Daoy (cell line): ENCODE measurements at places on chromosomes 12 and 14. TPM values are rescaled to one million over a fixed set of nuclear protein-coding genes. Genes with fewer than 3 reads are reported as not detected.

DNA sequence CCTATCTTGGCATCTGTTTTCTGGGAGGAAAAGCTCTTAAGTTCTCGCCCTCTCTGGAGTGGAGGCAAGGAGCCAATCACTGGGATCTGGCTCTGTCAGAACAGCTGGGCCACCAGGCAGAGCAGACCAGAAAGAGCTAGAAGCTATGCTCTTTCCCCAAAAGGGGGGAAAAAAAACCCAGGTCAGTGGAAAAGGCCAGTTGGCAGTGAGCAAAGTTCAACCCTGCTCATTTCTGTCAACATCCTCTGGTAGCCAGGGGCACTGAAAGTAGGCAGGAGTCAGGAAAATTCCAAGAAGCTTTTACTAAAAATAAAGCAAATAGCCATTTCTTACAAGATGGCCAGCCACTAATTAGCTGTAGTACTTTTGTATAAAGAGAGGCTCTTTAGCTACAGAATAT is 36.6 kb upstream of the PAX9 start:
- no peak for DNase-seq

GRCh38 chr12:38662829-38663228 is 242.6 kb downstream of the CPNE8 start:
- no peak for DNase-seq

- DNase-seq = no peak
These were observed 17.6 kb downstream of the ANKRD9 start for GRCh38 chr14:102491786-102492530.

DNA sequence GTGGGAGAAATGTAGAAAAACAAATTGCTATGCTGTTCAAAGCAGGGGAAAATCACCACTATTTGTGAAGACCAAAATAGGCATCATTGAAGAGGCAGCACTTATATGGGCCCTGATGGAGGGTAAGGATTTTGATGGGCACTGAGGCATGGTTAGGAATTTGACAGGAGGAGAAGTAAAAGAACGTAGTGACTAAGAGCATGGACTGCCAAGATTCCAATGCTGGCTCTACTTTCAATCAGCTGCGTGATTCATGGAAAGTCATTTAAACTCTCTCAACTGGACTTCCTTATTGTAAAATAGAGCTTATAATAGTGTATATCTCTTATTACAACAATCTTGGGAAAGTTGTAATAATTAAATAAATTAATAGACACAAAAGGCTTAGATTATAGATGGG is 267.7 kb upstream of the G2E3 start:
- peak; percentile 63 for DNase-seq

DNA sequence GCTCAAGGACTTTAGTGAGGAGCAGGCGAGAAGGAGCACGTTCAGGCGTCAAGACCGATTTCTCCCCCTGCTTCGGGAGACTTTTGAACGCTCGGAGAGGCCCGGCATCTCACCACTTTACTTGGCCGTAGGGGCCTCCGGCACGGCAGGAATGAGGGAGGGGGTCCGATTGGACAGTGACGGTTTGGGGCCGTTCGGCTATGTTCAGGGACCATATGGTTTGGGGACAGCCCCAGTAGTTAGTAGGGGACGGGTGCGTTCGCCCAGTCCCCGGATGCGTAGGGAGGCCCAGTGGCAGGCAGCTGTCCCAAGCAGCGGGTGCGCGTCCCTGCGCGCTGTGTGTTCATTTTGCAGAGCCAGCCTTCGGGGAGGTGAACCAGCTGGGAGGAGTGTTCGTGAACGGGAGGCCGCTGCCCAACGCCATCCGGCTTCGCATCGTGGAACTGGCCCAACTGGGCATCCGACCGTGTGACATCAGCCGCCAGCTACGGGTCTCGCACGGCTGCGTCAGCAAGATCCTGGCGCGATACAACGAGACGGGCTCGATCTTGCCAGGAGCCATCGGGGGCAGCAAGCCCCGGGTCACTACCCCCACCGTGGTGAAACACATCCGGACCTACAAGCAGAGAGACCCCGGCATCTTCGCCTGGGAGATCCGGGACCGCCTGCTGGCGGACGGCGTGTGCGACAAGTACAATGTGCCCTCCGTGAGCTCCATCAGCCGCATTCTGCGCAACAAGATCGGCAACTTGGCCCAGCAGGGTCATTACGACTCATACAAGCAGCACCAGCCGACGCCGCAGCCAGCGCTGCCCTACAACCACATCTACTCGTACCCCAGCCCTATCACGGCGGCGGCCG is 1.1 kb downstream of the PAX9 start:
- peak; percentile 80 for DNase-seq

DNA sequence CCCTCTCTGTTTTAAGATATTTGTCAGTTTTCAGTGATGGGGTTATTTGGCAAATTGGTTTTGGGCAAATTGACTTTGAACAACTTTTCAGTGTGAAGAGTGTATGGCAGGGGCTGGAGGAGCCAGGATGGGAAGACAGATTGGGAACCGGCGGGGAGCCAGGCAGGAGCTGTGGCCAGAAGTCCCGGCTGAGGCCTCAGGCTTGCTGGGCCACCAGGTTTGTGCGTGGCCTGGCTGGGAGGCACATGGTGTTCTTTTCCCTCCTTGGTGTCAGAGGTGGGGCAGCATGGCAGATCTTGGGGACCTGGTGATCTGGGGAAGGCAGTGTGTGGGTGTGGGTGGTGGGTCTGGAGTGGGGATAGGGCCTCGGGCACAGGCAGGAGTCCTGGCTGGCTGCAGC is 61.1 kb downstream of the SLC25A47 start:
- no peak for DNase-seq

- no peak for DNase-seq
These were observed 119.2 kb upstream of the DAAM1 start for GRCh38 chr14:59069163-59069854.

- DNase-seq = no peak
These were observed 289.0 kb downstream of the BCL11B start for GRCh38 chr14:98982986-98983385.

GRCh38 chr14:72565149-72565559 is 328.7 kb downstream of the DPF3 start:
- DNase-seq = no peak

DNA sequence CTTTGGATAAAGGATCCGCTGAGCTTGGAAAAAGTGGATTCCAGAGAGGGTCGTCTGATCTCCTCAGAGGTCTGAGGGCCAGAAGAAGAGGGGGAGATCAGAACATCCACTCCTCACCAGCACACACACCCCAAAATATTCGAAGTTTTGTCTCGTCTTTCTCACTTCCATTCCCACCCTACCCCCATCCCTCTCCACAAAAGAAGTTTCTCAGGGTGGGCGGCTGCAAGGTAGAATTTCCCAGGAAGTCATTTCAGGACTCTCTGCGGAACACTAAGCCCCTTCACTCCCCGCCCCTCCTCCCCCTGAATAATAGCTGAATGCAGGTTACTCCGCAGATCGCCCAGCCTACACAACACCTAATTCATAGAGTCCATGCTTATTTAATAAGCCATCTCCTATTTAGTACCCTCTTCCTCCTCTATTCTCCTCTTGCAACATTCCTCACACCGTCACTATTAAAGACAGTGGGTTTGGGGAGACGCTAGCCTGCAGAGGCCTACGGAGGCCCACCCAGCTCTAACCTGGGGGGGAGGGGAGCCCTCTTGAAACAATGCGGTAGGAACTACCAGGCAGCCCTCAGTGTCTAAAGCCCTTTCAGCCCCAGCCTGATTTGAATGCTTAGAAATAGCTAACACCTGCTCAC is 649 bp upstream of the SALL2 start:
- no peak for DNase-seq

- peak; percentile 23 for DNase-seq
These were observed 58.3 kb upstream of the ARID2 start for GRCh38 chr12:45671254-45671653.

DNA sequence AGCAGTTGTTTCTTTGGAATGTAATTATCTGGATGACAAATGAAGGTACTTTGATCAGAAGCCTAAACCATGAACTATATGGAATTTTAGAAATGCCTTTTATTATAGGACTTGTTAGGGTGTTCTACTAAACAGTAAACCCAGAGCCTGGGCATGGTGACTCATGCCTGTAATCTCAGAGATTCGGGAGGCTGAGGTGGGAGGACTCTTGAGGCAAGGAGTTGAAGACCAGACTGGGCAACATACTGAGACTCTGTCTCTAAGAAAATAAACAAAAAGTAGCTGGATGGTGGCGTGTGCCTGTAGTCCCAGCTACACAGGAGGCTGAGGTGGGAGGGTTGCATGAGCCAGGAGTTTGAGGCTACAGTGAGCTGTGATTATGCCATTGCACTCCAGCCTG is 23.9 kb downstream of the PALS1 start:
- peak; percentile 40 for DNase-seq

DNA sequence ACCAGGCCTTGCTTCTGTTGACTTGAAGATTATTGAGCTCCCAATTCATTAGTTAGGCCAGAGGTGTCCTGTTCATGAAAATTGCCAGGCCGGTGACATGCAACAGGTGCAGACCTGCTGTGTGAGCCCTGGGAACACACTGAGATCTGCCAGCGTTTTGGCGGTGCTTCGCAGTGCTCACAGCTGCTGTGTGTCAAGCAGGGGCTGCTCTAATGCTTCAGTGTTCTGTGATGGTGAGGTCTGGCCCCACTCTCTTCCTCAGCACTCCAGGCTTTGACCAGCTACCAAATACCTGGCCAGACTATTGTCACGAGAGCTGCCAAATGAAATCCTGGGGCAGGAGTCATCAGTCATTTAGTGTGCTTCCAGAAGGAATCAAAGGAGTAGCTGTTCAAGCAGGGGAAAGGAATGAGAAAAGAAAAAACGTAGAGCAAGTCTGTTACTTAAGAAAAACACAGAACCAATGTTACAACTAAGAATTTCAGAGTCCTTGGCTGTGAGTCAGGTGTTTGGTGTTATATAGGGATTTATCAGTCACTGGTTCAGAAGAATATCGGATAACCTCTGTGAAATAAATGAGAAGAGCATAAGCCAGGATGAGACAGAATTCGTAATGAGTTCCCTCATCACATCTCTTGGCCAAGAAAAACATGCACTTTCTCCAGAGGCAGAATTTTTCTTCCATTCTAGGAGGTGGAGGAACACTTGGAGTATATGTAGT is 150.8 kb downstream of the FBXL14 start:
- peak; percentile 70 for DNase-seq

DNA sequence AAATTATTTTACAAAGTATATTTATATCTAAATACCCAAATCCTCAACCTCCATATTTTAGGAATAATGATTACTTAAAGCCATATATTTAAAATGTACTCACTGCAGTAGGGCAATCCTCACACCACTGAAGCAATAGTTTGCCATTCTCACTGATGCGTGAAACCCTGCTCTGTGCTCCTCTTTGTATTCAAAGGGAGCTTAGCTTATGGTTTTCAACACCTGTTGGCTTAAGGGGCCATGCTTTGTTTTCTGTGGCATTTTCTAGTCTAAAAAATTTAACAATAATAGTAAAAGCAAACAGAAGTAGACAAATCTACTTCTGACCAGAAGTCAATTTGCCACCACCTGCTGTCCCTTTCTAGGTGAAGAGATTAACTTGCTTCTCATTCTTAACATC is 294.6 kb downstream of the FLRT2 start:
- no peak for DNase-seq

MYF6 gene
- total RNA-seq = not detected in 2 replicates

RNASE1 gene
- 1.9 and 6.0 TPM in 2 replicates for total RNA-seq

PCNX1 gene
- total RNA-seq = 17.2 and 21.6 TPM in 2 replicates

HSPB8 gene
- 56.1 and 58.4 TPM in 2 replicates for total RNA-seq

ZCCHC8 gene
- total RNA-seq = 17.1 and 18.7 TPM in 2 replicates
